Hindlimb muscle (tissue), 1 donor: ENCODE measurements at places on chromosomes 11 and 22. TPM values are rescaled to one million over a fixed set of nuclear protein-coding genes. Genes with fewer than 3 reads are reported as not detected.

- no peak for DNase-seq
Observed at GRCh38 chr11:132643239-132643638, 889.1 kb downstream of the OPCML start.

- DNase-seq, result no peak
Observed at GRCh38 chr11:78044706-78045105, 19.0 kb upstream of the THRSP start.

DNA sequence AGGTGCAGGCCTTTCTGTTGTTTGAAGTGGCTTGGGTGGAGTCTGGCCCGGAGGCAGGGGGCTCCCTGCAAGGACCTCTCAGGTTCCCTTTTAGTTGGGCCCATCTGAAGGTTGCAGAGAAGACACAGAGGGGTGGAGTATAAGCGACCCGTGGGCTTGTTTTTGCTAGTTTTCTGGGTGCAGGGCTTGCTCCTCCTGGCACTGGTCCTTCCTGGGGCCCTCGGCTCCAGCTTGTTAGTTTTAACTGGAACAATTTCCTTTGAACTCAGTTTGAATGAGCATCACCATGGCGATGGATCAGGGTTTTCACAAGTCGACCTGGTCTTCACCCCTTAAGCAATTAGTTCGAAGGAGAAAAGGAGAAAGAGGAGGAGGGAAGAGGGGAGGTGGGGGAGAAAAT is 28.5 kb upstream of the OAF start:
- DNase-seq, result no peak

DNA sequence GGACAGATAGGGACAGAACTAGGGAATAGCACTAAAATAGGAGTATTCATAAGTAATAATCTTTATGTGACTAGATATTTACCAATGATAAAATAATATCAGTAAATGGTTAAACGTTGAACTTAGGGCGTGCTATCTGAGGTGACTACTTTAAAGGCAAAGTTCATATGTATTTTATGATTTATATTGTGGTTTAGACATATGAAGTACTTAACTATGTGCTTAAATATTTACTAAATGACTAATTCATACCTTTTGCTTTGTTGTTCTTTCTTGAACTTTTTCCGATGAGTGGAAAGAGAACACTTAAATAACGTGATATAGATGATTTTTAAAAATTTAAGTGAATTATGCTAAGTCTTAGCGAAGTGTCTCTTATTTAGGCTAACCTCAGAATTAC is 14.7 kb downstream of the LUZP2 start:
- DNase-seq, result no peak

Gene OR52E5
- not detected for polyA plus RNA-seq

Gene CCDC188
- 1.8 TPM for polyA plus RNA-seq

Gene CDC45
- polyA plus RNA-seq, result 7.4 TPM
